CD4-positive, alpha-beta T cell treated with Interleukin-4 for 1 hour (primary cell): ENCODE measurements at places on chromosomes 6 and 20.

DNA sequence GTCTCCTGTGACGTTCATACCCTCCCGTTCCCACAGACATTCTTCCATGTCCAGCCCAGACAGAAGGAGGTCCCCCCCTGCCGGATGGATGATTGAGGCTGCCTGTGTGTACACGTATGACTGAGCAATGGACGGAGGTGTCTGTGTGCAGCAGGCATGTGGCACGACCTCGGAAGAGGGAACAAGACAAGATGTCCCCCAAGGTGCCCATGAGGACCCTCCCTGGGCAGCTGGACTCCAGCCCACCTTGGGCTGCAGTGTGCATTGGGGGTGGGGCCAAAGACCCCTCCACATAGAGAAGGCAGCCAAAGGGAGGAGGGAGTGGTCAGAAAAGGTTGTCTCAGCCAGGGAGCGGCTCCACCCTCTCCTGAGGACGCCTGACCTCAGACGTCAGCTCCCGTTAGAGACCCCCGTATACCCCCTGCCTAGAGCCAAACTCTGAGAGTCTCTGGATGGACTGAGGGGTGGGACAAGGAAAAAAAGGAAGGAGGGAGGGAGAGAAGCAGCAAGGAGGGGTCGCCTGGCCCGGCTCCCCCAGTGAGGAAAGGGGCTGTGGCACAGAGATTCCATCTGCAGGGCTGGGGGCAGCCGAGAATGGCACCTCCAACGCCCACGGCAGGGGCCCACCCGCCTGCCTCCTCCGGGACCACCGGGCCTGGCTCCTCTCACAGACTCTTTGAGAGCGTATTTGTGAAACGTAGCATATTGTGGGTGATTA is 92.9 kb upstream of the BHLHE23 start:
- no peak for DNase-seq

DNA sequence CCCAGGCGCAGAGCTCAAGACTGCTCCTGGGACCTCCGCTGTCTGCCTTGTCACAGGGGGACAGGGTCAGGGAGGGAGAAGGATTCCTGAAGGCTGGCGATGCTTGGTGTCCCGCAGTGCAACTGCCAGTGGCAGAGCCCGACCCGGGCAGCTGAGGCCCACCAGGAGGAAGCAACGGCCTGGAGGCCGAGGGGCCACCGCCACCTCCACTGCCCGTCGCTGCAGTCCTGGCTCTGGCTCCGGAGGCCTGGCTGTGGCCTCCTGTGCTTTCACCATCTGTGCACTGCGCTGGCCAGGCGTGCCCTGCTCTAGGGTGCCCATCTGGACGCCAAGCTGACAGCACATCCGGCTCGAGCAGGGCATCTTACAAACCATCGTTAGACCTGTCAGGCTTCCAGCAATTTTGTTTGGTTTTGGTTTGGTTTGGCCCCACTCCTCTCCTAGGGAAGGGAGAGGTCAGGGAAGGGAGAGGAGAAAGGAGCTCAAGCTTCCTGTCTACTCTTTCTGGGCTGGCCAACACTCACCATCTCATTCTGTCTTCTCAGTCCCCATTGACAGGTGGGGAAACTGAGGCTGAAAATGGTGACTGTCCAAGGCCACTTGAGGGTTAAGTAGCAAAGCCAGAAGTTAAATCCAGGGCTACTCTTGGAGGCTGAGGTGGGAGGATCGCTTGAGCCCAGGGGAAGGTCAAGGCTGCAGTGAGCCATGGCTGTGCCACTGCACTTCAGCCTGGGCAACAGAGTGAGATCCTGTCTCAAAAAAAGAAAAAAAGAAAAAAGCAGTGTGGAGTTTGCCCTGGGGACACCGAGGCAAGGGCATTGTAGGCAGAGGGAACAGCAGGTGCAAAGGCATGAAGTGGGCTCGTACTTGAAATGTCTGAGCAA is 37.7 kb upstream of the NOL4L start:
- no peak for DNase-seq

GRCh38 chr6:53975941-53976615 is 135.2 kb upstream of the MLIP start:
- no peak for DNase-seq

DNA sequence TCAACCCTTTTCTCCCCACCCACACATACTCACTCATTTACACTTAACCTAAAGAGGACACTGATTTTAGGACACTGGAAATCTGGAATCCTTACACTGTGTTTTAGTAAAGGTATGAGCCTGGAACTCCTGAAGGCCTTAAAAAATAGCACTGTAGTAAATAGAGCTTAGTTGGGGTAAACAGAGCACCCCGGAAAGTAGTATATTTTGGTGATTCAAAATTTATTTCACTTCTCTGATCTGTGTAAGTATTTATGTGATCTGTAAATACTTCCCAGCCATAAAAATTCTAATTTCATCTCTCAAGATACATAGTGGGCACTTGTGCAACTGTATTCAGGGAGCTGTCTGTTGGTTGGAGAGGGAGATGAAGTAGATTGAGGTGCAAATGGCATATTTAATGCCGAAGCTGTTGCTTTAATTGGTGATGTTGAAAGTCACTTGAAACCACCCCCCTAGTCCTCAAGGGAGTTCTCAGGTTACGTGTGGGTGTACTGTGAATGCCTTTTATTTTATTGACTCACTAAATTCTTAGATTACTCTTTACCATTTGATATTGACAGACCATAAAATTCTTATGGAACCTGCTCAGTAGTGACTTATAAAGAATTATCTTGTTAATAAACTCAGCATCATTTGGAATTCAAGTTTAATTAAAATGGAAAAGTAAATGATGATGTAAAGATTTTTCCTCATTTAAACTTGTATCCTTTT is 154.9 kb downstream of the SOX4 start:
- DNase-seq: no peak

DNA sequence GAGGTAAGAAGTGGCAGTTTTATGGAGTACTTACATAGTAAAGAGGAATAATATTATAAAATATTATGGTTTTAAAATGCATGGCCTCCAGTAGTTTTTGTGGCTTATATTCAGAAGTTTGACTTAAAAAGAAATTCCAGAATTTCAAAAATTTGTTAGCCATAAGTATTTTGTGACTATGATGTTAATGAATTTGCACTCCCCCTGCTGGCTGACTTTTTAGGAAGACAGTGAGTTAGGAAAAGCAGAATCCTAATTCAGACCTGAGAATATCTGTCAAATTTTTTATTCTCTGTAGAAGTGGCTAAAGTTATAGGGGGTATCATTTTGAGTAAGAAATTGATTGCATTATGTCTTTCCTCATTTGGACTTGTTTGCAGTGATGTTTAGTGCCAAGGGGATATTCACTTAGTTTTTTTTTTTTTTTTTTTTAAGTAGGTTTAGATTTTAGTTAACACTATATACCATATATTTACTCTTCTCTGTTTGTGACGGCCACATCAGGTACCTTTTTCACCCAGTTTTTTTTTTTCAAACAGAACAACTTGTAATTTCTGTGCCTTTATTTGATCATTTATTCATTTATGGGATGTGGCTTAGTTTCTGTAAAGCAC is 40.8 kb downstream of the ZFAND3 start:
- peak; percentile 35 for DNase-seq

GRCh38 chr6:3822747-3823445 is 26.3 kb upstream of the FAM50B start:
- no peak for DNase-seq

DNA sequence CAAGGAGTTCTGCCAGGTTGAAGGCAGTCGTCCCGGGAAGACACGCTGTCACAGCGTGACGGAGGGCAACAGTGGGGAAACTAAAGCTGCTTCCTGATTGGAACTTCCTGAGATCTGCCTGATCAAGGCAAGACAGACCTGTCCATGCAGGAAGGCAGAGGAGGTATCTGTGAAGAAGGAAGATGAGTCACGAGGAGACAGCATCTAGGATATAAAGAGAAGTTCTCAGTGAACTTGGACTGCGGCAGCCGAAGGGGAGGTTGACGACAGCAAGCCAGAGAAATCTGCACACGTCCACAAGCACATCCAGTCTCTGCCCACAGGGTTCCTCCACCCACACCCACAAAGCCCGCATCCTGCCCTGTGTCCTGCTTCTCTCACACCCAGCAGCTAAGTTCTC is 38.6 kb downstream of the PREP start:
- no peak for DNase-seq
